ENCODE measurements at places on chromosomes 11 and 22.
A peak's percentile ranks its signal among the peaks of the same experiment; 100 is the strongest.

- DNase-seq = no peak
These were observed 44.1 kb upstream of the CHRM4 start for GRCh38 chr11:46435679-46436078.

GRCh38 chr11:129410395-129410960 is 34.8 kb downstream of the BARX2 start:
- no peak for DNase-seq

- no peak for DNase-seq
These were observed 18.2 kb downstream of the EPS8L2 start for GRCh38 chr11:724049-724777.

DNA sequence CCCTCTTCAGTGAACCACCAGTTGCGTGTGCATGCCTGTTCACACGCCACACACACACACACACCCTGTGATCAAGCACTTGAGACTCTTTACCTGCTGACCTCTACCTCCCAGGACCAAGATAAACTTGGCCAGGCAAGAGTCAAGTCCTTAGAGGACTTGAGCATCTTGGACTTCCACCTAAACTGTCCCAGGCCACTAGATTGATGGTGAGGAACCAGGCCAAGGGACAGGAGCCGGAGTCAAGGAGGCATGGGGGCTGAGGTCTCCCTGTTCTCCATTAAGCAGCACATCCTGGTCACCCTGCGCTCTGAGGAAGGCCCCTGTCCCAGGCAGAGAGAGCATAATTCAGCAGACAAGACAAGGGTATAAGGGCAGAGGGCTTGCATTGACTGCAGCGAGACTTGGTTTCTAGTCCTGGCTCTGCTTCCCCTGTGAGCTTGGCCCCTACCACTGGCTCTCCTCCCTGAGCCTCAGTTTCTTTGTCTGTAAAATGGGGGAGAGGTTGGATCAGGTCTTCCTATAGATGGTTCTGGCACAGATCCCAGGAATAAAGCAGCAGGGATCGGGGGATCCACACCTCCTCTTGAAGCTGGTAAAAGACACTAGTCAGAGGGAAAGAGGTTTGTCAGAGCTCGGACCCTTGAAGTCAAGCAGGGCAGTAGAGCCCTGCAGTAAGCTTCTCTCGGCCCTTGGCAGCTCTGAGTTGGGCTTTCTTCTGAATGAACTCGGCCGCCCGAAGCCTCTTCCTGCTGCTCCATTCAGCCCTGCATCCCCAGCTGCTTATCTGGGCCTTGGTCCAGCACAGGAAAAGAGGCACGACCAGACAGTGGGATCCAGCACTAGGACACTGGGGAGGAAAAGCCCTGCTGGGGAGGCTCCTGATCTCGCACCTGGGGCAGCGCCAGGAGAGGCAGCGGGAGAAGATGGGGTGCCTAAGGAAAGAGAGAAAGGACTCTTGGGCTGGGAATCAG is 2.0 kb downstream of the CREB3L1 start:
- DNase-seq = no peak

DNA sequence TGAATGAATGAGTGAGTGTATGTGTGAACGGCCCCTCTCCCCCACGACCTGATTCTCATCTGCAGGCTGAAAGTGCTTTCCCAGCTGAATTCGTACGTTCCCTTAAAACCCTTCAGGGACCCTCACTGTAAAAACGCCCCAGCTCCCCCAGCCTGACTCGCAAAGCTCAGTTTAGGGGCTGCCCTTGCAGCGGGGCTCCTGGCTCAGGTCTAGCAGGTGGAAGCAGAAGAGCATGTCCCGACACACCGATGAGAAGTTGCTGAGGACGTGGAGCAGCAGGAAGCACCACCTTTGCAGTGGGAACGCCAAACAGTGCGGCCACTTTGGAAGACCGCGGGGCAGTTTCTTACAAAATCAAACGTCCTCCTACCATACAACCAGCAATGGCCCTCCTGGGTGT is 3.6 kb upstream of the MRPL23 start:
- peak; percentile 5 for DNase-seq

DNA sequence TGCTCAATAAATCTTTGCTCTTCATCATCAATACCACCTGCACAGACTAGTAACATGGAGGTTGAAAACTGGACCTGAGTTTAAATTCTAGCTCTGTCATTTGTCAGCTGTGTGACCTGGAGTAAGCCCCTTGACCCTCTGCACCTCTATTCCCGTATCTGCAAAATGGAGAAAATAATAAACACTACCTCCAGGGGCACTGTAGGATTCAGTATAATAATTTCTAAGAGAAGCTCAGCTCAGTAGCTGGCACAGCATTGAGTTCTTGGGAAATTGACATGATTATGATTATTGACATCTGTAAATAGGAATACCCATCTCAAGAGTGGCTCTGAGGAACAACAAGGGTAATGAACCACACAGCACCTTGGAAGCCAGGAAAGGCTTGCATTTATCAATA is 78.4 kb downstream of the MN1 start:
- no peak for DNase-seq

DNA sequence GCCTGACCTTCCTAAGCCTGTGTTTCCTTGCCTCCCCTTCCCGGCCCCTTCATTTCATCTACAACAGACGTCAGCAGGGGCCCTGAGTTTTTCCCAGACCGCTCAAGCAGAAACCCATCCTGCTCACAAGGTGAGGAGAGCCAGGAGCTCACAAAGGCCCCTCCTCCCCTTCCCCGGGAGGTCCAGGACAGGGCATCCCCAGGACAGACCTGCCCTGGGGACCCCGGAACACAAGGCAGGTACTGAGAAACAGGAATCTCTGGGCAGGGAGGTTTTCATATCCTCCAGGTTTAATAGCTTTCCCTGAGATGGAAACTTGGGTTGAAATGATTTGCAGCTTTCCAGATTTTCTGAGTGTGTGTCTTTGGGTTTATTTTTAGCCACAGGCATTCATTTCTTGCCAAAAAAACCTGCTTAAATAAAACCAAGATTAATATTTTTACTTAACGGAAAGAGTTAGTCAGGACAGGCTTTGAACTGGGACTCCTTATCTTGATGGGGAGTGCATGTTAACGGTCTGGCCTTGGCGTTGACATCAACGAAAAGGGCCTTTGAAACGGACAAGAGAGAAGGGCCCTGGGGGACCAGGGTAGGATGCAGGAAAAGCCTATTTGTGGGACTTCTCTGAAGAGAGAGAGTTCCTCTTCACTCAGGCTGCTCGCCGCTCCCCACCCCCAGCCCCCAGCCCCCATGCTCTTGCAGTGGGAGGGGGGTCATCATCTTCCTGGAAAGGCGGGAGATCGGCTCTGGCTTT is 38.5 kb downstream of the TIMP3 start:
- no peak for DNase-seq

- no peak for DNase-seq
These were observed 9.8 kb downstream of the MS4A18 start for GRCh38 chr11:60734279-60734678.

DNA sequence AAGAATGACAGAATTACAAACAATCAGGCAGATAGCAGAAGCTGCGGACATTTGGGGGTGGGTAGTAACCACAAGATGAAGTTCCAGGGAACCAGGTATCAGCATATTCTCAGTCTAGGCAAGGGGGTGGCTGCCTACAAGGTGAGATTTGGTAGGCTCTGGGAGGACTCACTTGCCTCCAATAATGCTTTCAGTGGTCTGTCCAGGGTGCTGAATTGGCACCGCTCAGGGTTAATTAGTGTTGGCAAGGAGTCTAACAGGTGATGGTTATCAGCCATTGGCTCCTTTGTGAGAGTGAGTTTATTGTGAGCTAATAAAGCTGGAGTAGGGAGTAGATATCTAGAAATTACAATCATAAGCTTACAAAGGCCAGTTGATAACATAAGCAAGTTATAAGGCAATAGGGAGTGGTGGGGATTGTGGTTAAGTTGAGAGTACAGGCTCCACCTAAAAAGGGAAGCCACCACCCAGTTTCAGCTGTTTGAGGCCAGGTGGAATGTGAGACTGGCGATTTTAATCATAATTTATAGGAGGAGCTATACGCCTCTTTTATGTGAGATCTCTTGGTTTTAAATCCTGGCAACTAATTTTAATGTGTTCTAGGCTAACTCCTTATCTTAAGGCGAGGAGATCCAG is 320.5 kb downstream of the MIAT start:
- no peak for DNase-seq

DNA sequence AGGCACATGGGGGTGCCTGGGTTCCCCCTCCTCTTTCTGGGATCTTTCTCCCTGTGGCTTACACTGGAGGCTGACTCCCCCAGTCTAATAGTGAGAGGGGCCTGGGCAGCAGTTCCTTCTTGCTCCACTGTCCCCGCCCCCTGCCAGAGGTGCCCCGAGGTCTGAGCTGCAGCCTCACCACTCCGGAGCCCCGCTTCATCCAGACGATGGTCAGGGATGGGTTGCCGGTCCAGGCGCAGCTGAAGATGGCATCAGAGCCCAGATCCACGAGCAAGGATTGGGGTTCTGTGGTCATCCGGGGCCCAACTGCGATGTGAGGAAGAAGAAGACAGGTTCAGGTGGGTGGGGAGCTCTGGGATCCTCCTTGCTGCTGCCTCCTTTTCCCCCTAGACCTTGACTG is 91.1 kb downstream of the ST3GAL4 start:
- no peak for DNase-seq

GRCh38 chr11:126354631-126355323 is 709 bp upstream of the ST3GAL4 start:
- DNase-seq = no peak

DNA sequence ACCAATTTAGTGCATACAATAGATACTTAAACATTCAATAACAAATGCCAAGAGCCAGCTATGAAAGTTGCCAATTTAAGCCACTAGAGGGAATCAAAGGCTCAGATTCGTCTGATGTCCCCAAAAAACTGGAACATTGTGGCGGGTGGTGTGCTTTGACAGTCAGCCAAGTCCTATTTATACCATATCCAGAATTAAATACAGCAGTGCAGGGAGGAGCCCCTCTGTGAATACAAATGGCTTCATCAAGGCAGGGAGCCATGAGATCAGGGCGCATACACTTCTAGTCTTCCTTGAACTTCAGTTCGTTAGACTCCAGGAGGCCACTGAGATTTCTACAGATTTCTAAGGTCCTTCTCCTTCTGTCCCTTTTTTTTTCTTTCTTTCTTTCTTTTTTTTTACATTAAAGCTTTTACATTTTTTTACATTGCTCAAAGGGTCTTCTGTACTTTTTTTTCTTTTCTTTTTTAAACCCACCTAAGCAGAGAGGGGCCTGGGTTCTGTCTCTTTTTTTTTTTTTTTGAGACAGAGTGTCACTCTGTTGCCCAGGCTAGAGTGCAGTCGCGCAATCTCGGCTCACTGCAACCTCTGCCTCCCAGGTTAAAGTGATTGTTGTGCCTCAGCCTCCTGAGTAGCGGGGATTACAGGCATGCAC is 41.5 kb upstream of the HSPA8 start:
- peak; percentile 54 for DNase-seq

- DNase-seq = no peak
These were observed 478.5 kb upstream of the CCDC90B start for GRCh38 chr11:83764643-83765042.

- peak; percentile 8 for DNase-seq
These were observed 1.0 kb downstream of the CUL5 start for GRCh38 chr11:108009497-108010370.

DNA sequence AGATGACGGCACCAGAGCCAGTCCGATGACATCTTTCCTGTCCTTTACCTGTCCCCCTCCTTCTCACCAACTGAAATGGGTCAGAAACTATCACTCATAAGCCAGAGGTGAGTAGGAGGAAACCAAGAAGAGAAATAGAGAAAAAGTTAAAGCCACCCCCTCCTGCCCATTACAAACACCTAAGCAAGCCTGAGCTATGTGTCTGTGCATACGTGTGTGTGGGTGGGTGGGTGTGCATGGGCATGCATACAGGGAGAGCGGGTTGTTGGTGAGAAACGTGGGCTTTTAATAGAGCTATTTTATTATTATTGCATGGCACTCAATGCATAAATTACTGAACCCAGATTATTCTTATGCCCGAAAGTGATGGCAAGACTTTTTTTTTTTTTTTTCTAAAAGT is 2.6 kb downstream of the PATE4 start:
- DNase-seq = no peak

DNA sequence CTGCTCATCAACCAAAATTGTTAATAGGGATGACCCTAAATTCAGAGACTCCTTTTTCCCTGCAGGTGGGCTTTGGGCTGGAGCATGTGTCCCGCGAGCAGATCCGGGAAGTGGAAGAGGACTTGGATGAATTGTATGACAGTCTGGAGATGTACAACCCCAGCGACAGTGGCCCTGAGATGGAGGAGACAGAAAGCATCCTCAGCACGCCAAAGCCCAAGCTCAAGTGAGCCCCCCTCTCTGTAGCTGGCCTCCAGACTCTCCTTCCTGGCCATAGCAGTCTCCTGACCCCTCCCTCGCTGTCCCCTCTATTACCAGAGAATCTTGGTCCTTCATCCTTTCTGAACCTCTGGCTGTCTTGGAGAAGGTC is 47.9 kb upstream of the RAB1B start:
- no peak for DNase-seq

- no peak for DNase-seq
These were observed 88.3 kb upstream of the PARVA start for GRCh38 chr11:12288931-12289666.

GRCh38 chr11:74680703-74681531 is 50.3 kb downstream of the CHRDL2 start:
- DNase-seq = no peak

DNA sequence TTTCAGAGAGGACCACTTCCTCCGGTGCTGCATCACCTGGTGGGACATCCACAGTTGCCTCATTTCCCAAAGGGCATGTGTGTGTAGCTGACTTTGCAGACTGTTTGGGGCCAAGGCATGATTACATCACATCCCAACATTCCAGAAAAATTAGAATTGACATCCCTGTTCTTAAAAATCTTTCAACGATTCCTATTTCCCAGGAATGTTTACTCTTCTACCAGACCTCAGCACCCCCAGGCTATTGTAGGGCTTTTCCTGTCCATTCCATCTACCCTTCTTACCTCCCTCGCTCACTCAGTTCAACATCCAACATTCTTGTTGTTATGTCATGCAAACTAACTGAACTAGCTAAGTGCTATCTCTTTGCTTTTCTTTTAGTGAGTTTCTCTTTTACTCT is 37.3 kb downstream of the PIWIL4 start:
- no peak for DNase-seq

DNA sequence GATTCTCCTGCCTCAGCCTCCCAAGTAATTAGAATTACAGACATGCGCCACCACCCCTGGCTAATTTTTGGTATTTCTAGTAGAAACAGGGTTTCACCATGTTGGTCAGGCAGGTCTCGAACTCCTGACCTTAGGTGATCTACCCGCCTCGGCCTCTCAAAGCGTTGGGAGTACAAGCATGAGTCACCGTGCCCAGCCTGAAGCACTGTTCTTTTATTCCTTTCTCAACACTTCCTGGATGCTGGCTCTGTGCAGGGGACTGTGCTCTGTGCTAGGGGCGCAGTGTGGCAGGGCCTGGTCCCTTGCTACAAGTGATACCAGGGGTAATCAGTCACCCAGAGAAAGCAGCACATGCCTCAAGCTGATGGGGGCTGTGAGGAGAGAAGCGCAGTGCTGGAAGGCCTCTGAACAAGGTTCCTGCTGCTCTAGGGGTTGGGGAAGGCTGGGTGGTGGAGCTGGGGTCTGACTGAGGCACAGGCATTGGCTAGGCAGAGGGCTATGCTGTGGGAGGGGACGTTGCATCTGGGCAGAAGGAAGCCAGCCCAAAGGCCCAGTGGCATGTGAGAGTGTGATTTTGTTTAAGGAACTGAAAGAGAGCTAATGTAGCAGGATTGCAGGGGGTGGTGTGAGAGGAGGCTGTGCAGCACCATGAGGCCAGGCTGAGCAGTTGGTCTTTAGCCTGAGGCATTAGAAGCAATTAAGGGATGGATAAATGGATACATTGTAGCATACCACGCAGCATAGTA is 42.5 kb downstream of the CABIN1 start:
- no peak for DNase-seq

- no peak for DNase-seq
These were observed 100.2 kb upstream of the OR4C13 start for GRCh38 chr11:49851971-49852389.
